Stimulated activated CD8-positive, alpha-beta memory T cell treated with anti-CD3 and anti-CD28 coated beads, Interleukin-15, amount 100 ng/mL, for 24 hours (primary cell): ENCODE measurements at places on chromosomes 7 and 10.

DNA sequence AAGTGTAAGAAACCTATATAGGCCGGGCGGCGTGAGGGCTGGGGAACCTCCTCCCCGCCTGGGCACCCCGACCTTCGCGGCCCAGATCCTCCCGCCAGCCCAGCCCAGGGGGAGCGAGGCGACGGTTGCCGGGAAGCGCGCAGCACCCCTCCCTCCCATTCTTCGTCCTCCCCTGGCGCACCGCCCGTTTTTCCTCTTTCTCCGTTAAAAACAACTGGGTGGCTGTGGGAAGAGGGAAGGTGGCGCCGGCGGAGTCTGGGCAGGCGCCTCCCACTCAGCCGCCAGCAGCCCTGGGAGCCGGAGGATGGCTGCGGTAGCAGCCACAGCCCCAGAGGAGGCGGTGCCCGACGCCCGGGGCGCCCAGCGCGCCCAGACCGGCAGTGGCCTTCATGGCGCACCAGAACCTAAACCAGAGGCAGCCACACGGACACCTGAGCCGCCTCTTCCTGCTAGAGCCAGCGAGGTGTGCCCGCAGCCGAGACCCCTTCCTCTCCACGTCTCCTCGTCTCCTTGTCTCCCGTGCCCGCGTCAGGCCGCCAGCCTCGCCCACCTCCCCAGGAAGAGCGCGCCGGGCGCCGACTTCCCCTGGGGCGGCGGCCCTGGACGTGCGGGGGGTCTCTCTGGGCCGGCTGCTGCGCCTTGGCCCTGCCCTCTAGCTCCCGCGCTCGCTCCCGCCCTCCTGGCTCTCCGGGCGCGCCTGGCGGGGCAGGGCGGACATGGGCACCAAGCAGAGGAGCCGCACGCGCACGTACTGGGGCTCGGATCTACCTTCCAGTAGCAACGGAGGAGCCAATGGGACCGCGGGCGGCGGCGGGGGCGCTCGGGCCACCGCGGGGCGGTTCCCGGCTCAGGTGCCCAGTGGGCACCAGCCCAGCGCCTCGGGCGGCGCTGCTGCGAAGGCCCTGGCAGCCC, 32.8 kb upstream of the SFTPD start:
- no peak for DNase-seq

GRCh38 chr7:6360841-6361240, 86.9 kb downstream of the DAGLB start:
- DNase-seq = no peak

DNA sequence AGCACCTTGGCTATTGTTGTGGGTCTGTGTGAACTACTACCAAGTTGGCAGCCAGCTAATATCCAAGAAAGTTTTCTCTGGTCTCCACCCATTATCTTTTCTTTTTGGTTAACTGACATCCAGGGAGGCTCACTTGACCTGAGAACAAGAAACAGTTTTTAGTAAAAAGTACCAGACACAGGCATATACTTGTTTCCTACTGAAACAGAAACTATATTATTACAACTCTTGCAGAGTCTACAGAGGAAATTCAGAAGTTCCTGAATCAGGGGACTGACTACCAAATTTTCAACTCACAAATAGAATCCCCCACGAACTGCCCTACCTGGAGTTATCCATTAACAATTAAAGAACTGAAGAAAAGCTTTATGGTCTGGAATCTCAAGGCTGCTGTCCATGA, 168.9 kb downstream of the KCND2 start:
- DNase-seq = no peak

DNA sequence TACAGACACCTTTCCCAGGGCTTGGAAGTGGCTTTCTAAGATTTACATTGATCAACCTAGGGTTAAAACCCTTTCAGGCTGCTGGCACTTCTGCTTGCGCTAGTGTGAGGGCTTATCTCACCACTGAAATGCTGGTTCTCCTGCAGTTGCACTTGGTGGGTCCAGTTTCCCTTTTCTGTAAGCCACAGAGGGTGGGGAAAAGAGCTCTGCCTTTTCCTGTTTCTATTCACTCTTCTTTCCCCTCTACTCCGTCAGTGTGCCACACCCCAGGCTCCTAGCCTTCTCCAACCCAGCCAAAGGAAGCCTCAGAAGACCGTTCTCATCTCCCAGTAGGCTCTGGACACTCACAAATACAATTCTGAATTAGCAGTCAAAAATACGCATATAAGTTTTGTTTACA, 19.0 kb upstream of the CAPZA2 start:
- DNase-seq = no peak

GRCh38 chr7:37942934-37943610, 22.6 kb downstream of the EPDR1 start:
- no peak for DNase-seq

DNA sequence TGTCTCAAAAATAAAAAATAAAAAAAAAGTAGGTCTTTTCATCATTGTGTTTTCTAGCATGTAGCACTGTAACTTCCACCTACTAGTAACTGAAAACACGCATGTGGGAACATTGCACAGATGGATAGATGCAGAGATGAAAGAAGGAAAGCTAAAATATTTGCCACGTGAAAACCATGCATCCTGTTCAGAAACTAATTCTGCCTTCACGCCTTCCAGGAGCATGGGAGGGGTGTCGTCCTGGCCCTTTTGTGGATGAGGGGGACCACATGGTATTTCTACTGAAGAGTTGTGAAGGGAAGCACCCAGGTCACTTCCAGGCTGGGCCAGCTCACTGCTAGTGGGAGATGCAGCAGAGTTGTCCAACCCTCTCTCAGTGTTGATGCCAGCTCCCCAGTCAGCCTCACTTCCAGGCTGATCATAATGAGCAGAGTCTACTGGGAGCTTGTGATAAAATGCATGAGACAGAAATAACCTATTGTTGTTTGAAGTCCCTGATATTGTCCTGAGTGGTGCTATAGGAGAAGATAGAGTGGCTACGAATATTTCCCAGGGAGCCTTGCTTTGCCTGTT, 287.1 kb upstream of the CELF2 start:
- DNase-seq = no peak

GRCh38 chr10:72932259-72933015, 22.2 kb downstream of the PLA2G12B start:
- DNase-seq = no peak

DNA sequence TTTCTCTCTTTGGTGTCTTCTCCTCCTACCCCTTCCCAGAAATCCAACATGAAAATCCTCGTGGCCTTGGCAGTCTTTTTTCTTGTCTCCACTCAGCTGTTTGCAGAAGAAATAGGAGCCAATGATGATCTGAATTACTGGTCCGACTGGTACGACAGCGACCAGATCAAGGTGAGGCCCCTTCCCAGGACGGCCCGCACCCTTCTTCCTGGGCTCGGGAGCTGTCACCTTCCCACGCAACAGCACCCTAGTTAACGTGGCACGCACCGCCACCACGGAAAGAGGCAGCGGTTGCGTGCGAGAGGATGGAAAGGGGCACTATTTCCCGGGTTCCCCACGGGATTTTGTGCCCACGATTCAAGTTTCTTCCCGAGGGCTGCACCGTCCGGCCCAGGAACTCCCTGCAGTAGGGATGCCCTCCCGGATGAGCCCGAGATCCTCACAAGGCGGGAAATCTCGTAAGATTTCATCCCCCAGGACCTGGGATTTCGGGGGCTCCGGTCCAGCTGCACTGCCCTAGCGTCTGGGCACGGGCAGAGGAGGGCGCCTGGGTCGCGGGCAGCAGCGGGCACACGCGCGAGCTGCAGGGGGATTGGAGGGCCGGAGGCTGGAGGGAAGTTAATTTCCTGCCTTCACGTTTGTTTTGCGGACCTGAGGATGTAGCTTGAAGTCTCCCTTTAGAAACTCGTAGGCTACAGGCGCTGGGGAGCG, 834 bp downstream of the TAC1 start:
- DNase-seq = no peak
